ENCODE measurements at places on chromosomes 5 and 9.

- DNase-seq: no peak
Measured at GRCh38 chr5:125042261-125042890, 295.9 kb upstream of the ZNF608 start.

DNA sequence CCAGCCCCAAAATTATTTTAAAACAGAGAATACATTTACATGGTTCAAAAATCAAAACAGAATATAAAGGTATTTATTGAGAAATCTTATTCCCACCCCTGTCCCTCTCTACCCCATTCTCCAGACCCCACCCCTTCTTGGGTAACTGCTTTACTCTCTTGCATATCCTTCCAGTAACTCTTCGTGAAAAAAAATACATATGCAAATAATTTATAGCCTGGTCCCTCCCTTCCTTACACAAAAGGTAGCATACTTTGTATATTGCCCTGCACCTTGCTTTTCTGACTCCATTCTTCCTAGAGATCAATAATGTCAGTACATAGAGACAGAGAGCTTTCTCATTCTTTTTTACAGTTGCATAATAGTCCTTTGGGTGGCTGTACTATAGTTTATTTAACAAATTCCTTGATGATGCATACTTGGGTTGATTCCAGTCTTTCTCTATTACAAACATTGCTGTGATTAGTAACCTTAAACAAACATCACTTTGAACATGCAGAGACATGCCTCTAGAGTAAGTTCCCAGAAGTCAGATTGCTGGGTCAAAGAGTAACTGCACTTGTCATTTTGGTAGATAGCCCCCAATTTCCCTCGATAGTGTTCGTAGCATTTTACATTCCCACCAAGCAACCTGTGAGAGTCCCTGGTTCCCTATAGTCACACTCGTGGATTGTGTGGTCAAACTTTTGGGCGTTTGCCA, 47.9 kb downstream of the STOM start:
- no peak for DNase-seq

DNA sequence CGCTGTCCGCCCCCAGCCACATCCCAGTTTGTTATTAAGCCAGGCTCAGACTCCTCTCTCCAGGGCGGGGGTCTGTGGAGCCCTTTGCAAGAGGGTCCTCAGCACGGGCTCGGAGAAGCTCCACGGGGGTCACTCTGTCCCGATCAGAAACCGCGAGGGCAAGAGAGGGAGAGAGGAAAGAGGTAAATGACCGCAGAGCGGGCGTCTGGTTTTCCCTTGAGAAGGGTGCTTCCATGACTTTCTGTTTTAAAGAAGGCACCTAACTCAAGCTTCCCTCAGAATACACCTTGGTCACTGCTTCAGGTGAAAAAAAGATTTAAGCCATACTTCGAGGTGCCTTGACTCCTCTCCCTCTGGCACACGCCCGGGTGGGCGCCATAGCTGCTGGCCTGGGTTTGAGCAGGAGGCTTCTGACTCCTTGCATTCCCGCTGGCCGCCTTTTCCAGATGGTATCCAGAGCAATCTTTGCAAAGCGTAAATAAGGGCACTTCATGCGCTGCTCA, 5.8 kb upstream of the TERT start:
- no peak for DNase-seq

- DNase-seq: no peak
Measured at GRCh38 chr9:136196404-136197083, 8.4 kb downstream of the LHX3 start.

DNA sequence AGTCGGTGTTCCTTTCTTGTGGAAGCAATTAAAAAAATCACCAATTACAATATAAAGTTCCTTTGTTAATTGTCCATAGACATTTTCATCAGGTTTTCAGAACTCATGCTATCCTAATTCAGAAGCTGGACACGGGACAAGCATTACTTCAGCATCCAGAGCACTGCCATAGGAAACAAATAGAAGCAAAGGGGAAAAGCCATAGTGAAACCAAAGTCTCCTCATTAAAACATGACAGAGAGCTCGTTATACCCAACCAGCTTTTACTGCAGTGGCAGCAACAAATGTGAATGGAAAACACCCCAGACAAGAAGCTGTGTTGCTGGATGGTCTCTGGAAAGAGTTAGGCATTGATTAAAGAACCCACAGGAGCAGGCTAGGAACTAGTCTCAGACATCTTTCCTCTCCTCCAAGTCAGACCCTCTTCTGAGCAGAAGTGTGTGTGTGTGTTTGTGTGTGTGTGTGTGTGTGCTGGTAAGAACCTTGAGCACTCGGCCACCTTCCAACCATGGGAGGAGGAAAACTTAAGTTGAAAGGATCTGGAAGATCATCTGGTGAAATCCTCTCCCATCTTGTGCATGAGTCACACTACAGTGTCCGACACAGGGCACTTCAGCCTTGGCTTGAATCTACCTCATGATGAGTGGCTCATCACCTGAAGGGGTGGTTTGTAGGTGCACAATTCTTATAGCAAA, 162.6 kb upstream of the ADAMTS16 start:
- no peak for DNase-seq

GRCh38 chr5:66138637-66139317, 5.3 kb upstream of the SREK1 start:
- DNase-seq: no peak

DNA sequence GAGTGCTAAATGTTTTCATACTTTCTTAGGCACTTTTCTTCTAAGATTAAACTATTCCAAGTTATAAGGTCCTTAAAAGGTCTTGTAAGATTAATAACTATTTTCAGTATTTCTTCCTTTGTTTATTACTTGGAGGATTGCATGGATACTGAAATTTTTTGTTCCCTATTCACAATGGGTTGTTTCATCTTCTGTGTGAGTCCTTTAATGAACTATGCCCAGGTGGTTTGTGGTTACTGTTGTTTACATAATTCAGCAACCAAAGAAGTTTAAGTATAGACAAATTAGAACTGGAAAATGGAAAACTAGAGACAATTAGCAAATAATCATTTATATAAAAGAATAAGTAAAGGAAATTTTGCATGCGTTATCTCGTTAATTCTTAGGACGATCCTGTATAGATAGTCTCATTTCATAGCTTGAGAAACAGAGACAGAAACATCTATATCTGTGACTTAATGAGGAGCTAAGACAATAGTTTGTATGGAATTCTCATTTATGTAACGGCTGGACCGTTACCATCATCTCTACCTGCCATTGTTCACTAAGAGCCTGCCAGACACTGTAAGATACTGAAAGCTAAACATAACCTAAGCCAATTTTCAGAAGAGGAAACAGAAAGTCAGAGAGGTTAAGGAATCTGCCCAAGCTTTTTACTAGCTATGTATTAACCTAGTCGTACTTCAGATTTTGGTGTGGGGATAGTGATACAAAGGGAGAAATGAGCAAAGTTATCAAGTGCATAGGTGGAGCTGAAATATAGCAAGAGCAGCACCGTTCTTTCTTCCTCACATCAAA, 148.2 kb downstream of the PAM start:
- no peak for DNase-seq

GRCh38 chr9:121746411-121746810, 95.0 kb downstream of the DAB2IP start:
- DNase-seq: no peak

DNA sequence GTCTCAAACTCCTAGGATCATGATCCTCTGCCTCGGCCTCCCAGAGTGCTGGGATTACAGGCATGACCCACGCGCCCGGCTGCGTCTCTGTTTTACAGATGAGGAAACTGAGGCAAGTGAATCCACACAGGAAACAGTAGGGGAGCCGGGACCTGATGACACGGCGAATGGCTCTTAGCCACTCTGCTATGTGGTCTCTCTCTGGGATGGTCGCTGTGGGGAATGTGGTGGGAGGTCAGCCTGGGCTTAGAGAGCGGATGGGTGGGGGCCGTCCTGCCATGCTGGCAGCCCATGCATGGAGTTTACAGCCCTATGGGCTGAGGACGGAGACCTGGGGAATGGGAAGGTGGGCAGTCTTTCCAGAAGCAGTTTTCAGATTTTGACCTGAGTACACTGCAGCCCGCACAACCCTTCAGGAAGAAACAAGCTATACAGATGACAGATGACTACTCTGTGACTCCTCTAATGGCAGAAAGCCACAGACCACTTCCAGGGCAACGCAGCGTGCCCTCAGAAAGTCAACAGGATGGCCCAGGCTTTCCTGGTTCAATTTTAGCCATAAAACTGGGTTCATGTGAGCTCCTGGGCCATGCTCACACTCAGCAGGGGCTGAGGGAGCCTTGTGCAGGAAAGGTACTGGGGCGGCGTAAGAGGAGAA, 136.1 kb upstream of the RAPGEF1 start:
- no peak for DNase-seq

DNA sequence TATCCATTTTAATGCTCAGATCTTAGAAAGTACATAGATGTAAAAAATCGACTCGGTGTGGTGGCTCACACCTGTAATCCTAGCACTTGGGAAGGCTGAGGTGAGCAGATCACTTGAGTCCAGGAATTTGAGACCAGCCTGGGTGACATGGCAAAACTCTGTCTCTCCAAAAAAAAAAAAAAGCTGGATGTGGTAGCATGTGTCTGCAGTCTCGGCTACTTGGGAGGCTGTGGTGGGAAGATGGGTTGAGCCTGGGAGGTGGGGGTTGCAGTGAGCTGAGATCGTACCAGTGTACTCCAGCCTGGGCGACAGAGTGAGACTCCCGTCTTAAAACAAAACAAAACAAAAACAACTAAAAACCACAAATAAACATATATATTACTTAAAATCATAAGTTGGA, 61.4 kb downstream of the RASA1 start:
- DNase-seq: no peak

GRCh38 chr9:12696931-12697622, 3.9 kb downstream of the TYRP1 start:
- DNase-seq: no peak

DNA sequence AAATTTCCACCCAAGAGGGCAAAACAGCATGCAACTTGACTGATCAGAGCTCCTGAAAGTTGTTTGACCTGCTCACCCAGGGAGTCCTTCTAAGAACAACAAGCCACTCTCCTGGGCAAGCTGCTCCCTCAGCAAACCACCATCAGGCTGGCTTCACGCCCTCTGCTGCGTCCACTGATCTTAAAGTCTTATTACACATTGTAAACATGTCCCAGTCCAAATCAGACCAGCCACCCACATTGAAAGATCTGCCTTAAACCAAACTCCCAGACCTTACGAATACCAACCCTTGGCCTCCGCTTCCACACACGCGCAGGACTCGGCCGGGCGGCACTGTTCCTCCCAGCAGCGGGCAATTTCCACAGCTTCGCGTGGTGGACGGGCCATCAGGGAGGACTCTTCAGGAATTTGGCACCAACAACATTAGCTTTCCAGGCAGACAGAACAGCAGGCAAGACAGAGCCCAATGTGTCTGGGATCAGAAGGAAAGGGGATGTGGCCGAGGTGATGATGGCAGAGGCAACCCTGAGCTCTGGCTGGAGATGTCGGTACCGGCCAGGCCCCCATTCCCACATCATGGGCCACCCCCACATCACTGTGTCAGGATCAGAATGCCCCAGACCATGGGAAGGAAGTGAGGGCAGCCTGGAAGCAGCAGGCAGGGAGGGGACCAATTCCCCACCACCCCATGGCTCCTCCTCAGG, 56.8 kb downstream of the SEMA4D start:
- DNase-seq: no peak

- no peak for DNase-seq
Measured at GRCh38 chr9:2242831-2243330, 227.7 kb downstream of the SMARCA2 start.

DNA sequence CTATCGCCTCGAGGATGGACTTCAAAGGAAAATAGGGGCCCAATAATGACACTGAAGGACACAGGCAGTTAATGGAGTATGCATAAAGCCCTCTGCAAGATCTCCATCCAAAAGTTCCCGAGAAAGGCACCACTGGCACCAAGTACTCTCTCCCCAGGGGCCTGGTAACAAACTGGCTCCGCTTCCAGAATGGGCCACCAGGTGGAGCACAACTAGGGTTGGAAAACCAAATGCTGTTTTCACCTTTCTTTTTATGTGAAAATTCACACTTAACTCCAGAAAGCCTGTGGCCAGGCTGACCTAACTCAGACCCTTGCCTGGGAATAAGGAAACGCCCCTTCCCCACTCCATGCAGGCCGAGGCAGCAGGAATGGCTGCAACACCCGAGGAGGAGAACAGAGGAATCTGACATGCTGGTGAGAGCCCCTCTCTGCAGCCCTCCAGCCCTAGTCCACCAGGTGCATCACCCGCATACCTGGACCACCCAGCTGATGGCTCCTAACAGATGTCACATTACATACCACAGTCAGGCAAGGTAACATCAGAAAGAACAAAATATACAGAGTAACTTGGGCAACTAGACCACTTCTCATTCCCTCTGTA, 42.8 kb downstream of the CAMSAP1 start:
- DNase-seq: peak; percentile 73

- DNase-seq: no peak
Measured at GRCh38 chr5:116329503-116329902, 244.7 kb downstream of the COMMD10 start.

DNA sequence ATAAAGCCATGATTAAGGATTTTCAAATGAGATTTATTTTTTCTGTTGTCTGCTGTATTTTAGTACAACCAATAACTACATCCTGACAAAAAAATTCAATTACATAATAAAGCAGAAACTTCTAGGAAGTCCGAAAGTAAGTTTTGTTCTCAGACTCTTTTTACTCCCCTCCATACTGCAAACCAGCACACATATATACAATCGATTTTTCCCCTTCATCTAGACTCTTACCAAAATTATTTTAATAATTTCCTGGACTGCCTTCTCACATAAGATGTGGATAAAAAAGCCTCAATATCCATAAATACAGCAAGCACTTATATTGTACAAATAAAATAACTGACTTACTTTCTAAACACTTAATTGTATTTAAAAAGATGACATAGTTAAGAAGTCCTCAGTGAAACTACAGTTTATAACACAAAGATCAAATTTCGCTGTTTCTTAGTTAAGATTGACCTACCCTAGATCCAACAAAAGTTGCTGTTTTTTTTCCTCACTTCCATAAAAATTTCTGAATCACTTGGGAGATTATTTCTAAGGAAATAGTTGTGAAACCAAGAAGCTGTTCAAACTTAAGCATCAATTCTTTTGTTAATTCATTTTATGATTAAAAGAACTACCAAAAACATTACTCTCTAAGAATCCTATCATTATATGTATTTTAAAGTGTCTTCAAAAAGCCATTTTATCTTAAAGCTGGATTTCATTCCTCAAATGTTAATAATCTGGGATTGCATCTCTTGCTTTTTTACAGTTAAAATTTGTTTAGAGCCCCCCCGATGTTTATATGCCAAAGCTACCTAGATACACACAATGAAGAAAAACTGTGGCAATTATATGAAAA, 74.7 kb upstream of the IFNE start:
- DNase-seq: no peak

DNA sequence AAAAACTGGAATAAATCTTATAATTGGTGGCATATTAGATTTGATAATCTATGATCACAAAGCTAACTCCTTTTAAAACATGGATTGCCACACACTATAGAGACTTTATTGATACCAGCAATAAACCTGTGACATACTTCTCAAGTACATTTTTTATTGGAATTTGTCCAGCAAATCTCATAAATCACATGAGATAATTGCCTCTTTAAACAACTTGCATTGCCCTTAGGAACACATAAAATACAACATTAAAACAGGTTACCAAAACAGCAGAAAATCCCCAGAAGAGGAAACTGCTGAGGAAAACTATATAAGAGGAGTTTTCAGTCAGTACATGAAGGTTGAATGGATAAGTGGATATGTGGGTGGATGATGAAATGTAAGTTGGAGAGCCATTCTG, 124.6 kb downstream of the SNCAIP start:
- no peak for DNase-seq
